ENCODE measurements at places on chromosomes 7 and 10. TPM values are rescaled to one million over a fixed set of nuclear protein-coding genes. Genes with fewer than 3 reads are reported as not detected.

The CRPPA gene
- 5.6 TPM for total RNA-seq

The OR2A42 gene
- not detected for total RNA-seq

The CLEC2L gene
- not detected for total RNA-seq

The CCDC172 gene
- total RNA-seq = not detected

The NKX1-2 gene
- total RNA-seq = not detected

Data from heart left ventricle (tissue), 16 donors.